ENCODE measurements at places on chromosomes 5 and 9.

DNA sequence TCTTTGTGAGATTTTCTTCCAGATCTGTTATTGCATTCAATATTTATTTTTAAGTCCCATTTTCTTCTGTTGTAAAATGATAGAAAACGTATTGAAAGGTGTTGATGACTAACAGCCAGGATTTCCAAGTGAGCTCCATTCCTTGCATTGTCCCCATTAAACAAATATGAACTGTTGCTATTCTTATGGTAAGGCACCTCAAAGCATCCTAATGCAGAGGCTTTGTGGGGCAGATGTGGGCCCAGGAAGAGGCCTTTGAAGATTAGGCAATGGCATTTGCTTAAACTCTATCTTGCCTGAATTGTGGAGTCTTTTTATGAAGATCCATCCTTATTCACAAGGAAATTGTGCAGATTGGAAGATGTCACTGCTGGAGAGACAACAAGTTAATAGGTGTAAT lies 38.9 kb downstream of the NTRK2 start:
- DNase-seq: no peak

DNA sequence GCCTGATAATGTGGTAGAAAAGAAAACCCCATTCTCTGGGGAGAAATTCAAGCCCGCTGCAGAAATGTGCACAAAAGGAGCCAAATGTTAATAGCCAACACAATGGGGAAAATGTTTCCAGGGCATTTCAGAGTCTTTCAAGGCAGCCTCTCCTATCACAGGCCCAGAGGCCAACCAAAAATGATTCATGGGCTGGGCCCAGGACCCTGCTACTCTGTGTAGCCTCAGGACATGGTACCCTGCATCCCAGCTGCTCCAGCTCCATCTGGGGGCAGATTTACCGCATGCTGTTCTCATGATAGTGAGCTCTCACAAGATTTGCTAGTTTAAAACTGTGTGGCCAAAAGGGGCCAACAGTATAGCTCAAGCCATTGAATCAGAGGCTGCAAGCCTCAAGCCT lies 41.1 kb downstream of the RAPGEF6 start:
- DNase-seq: no peak

DNA sequence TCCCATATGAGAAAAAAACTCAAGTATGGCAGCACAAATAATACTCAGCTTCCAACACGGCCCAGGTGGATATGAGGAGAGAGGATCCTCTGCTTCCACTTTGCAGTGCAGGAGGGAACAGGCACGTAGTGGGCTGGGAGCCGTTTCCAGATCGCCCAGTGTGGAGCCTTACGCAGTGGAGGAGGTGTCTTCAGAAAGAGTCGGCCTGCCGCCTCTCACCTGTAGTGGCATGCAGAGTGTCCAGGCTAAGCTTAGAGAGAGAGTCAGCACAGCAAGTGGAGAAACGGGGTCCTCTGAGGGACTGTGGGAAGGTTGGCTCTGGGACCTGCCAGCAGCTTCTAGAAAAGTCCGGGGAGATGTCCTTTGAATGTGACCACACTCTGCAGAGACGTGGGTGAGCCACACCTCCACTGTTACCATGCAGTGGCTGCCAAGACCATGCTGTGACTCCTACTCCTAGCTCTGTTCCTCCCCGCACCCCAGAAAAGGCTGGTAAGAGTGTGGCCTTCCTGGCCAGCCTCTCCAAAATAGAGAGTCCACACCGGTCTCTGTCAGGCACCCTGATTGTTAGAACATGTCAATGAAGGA lies 3.5 kb upstream of the SEMA4D start:
- DNase-seq: no peak

- DNase-seq: no peak
Observed at GRCh38 chr5:66854416-66854815, 258.2 kb downstream of the MAST4 start.

- DNase-seq: no peak
Observed at GRCh38 chr9:129408535-129409215, 212.2 kb downstream of the C9orf50 start.

DNA sequence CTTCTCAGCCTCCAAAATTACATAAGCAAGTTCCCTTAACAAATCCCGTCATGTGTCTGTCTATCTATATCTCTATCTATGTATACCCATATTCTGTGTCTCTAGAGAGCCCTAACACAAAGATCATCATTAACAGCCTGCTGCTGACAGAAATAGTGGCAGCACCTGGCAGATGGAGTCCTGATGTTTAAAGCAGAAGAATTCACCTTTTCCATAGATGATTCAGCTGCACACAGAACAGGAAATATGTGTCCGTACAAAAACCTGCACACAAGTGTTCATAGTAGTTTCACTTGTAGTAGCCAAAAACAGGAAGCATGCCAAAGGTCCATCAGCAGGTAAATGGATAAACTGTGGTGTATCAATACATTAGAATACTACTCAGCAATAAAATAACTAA lies 45.0 kb upstream of the ACO1 start:
- no peak for DNase-seq

GRCh38 chr5:11261241-11261640 lies 500.2 kb upstream of the DAP start:
- DNase-seq: no peak

DNA sequence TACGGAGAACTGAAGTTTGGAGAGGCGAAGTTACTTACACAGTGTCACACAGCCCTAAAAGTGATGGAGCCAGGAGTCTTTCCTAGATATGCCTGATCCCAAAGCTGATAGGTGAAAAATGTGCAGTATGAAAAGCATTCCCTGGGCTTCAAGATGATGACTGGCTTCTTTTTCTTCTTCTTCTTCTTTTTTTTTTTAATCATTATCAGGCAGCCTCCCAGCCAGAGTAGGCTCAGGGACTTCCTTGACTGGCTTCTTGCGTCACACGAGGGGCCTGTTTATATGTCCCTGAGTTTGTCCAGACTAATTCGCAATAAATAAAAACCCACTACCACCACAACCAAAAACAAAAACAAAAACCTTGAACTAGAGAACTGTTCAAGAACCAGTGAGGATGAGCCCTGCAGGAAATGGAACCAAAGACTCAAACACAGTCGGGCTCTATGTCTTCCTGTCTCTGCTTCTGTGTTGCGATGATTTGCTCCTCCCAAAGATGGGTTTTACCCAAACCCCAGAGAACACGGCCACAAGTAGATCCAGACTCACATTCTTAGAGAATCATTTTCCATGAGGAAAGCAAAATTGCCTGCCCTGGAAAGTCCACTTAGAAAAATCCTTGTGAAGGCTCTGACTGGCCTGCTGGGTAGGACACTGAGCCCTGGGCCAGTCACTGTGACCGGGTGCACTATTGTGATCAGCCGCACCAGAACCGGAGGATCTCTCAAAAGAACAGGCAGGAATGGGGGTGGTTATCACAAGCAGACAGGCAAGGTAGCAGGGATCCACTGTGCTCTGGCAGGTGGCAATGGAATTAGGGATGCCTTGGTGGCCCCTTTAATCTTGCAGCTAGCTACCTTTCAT lies 38.0 kb upstream of the ADAM19 start:
- DNase-seq: no peak

DNA sequence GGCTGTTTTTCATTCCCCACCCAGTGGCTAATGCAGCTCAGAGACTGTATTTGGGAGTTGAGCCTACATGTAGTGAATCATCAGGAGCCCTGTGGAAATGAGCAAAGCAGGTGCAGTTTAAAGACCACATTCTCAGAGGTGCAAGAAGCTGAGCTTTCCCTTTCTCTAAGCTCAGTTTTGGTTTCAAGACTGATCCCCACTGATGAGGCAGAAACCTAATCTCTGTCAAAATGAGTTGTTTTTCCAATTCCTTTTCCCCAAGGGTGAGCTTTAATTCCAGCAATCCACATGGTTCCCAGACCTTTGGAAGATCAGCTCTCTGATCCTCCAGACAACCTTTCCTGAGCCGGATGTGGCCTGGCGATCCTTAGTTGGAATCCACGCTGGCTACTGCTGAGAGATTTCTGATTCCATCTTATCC lies 420.5 kb downstream of the EBF1 start:
- DNase-seq: no peak

GRCh38 chr9:26706223-26706622 lies 186.4 kb downstream of the CAAP1 start:
- DNase-seq: no peak

GRCh38 chr9:84374516-84374915 lies 34.0 kb upstream of the SLC28A3 start:
- no peak for DNase-seq

DNA sequence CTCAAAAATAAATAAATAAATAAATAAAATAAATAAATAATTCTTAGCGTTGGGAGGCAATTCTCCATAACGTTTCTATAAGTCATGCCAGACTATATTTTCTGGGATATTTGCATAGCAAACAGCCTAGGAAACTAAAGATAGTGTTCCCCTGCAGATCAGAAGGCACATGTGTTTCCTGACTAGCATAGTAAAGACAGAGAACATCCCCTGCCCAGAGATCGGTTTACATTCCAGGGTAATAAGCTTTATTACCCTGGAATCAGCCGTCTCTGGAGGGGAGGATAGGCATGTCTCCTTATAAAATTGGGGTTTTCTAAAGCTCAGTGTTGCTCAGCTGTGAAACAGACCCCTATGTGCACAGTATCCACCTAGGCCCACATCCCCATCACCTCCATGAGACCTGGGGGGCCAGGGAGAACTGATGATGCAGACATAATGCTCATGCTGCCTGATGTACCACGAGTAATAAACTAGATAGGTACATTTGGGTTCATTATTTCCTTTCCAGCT lies 36.9 kb upstream of the IFNK start:
- no peak for DNase-seq

- DNase-seq: no peak
Observed at GRCh38 chr5:127184851-127185250, 105.7 kb upstream of the MEGF10 start.

DNA sequence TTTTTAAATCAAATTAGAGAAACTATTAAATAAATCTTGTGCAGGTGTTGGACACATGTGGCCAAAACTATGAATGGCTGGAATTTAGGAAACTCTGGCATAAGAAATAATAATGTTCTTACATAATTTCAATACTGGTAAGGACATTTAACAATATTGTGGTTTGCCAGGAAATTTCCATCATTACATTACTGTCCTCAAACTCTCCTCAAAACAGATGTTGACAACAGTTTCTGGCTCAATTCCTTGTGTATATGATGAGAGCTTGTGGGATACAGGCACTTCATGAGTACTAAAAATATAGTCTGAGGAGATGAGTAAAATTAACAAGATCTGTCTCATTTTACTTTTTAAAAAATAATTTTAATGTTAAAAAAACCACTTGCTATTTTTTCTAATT lies 27.9 kb downstream of the MCTP1 start:
- no peak for DNase-seq

- no peak for DNase-seq
Observed at GRCh38 chr5:171424726-171425125, 5.3 kb downstream of the FGF18 start.

DNA sequence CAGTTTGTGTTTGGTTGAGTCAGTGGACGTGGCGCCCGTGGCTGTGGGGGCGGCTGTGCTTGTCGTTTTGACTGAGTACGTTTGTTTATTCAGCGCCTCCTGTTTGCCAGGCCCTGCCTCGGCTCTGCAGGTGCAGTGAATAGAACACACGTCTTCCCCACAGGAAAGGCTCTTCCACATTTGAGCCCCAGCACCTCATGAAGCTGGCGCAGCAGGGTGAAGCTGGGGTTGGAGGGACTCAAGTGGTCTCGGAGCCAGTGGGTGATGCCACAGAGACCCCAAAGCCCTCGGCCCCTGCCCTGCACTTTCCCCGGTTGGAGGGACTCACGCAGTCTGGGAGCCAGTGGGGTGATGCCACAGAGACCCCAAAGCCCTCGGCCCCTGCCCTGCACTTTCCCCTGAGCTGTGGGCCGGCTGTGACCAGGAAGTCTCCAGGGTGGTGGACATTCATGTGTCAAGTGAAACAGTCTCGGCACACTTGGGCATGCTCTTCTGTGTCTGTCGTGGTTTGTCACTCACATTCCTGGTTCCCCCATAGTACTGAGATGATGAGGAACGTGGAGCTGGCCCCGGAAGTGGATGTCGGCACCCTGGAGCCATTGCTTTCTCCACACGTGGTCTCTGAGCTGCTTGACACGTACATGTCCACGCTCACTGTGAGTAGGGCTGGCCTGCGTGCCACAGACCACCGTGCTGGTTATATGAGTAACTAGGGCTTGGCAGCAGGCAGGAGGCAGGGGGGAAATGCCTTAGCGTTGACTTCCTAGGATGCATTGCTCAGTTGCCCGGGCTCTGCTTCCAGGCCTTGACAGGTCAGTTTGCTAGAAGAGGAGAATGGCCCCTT lies 13.6 kb downstream of the EXOC3 start:
- DNase-seq: no peak

- DNase-seq: no peak
Observed at GRCh38 chr9:37564916-37565315, 11.3 kb downstream of the FBXO10 start.

DNA sequence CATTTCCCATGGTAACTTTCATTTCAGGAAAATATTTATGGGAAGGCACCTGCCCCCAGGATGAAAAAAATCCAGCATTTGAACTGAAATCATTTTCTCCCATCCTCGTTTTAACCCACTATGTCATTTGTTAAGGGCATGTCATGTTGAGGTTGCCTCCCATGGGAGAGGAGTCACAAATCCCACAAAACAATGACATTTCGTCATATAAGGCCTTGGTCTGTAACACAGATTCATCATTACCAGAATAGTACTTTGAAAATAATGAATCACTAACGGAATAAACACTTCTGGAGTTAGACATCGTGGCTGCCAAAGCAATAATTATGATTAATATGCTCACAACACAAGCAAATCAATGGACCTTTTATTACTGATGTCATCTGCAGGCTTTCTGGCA lies 274.1 kb downstream of the NDUFS4 start:
- peak; percentile 19 for DNase-seq

DNA sequence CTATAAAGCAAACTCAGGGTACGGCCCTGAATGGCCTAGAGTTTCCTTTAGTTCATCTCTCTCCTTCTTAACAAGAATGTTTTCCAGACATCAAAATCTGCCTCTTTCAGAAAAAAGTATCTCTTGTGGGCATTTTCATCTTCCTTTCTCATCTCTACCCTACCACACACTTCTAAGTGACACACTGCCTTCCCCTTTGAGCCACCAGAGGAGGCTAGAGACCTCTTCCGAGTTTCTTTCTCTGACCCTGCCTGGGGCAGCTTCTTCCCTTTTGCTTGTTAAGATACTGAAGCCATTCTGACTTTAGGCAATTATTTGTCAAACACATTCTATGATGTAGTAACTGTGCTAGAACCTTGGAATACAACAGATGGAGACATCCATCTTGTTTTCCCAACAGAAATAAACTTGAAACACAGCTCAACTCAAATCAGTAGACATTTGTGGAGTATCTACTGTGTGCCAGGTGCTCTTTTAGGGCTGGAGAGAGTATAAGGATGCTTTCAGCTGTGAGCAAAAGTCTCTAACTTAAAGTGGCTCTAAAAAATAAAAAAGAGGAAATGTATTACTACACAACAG lies 8.6 kb upstream of the SV2C start:
- no peak for DNase-seq
